ENCODE measurements at places on chromosomes 1 and 21. TPM values are rescaled to one million over a fixed set of nuclear protein-coding genes. Genes with fewer than 3 reads are reported as not detected.

Gene GJA8
- total RNA-seq = not detected

Gene RGSL1
- total RNA-seq = not detected

Gene NUP210L
- 0.07 TPM for total RNA-seq

Gene HRNR
- not detected for total RNA-seq

Gene RGS16
- total RNA-seq = 23.4 TPM

Gene LMX1A
- total RNA-seq = not detected

DNA sequence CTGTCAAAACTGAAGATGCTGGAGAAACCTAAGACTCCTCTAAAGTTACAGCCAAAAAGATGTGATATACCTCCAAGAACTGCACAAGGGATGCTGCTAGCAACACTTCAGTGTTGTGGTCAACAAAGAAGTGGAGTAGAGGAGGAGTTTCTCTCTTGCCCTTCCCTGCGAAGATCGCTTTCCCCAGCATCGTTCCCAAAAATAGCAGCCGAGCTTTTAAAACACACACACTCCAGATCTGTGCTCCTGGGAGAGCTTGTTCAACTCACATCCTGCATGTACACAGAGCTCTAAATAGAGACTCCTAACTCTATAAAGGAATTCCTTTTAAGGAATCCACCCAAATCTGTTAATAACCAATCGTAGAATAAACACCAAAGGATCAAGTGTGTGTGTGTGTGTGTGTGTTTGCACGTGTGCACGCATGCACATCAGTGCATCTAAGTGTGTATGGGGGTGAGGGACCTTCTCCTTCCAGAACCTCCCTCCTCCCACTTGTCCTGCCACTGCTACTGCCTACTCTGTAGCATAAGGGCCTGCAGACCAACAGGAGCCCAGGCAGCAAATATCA is 58.5 kb downstream of the PSMG1 start:
- no peak for DNase-seq

DNA sequence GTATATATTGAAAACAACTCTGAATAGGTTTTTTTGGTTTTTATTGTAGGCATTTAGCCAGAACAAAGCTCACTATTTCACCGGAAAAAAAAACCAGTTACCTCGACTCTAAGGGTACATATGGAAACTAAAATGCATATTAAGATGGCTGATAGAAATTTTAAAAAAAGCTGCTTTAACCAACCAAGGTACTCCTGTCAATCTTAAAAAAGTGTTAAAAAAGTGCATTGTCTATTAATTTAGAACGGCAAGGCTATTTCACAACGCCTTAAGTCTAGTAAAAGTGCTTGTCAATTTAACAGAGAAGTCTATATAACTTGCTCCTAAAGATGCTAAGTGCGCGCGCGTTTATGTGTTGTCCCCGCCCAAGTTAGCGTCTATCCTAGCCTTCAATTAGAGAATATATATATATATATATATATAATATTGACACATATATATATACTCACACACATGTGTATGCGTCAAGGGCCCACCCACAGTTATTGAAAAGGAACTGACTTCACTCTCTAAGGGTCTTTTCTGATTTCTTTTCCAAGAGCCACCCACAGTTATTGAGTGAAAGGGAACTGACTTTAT is 934 bp downstream of the ASPM start:
- no peak for DNase-seq

GRCh38 chr1:24235921-24236788 is 49.1 kb upstream of the IFNLR1 start:
- DNase-seq = no peak

GRCh38 chr1:89606227-89606980 is 26.5 kb upstream of the LRRC8C start:
- no peak for DNase-seq

GRCh38 chr1:36885540-36886357 is 148.6 kb downstream of the GRIK3 start:
- no peak for DNase-seq

GRCh38 chr1:178161516-178161915 is 67.6 kb downstream of the RASAL2 start:
- DNase-seq = no peak

DNA sequence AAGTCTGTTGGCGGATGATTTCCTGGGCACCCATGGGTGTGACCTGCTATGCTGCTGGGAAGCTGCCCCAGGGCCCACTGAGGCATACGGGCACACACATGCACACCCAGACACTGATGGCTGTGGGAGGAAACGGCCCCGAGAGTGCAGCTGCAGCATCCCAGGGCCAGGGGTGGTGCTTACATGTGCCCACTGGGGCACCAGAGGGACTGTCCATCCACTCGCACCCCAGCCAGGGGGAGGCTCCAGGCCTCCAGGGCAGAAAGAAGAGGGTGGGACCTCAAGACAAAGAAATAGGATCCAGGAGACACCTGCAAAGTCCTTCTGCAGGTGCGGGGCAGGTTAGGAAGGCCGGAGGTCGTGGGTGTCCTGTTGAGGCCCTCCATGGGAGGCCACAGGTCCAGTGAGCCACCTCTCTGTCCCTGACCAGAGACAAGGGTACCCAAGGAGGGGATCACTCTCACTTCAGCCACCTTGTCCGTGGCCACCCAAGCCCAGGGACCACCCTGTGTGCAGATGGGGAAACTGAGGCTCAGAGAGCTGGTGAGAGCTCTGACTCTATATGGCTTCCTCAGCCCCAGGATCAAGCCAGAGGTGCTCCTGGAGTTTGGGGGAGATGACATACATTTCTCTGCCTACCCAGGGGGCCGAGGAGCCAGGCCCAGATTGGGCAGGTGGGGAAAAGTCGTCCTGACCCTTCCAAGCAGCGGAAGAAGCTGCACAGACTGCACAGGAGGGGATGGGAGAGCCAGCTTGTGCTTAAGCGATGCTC is 57.1 kb downstream of the WNT9A start:
- DNase-seq = peak; percentile 4

DNA sequence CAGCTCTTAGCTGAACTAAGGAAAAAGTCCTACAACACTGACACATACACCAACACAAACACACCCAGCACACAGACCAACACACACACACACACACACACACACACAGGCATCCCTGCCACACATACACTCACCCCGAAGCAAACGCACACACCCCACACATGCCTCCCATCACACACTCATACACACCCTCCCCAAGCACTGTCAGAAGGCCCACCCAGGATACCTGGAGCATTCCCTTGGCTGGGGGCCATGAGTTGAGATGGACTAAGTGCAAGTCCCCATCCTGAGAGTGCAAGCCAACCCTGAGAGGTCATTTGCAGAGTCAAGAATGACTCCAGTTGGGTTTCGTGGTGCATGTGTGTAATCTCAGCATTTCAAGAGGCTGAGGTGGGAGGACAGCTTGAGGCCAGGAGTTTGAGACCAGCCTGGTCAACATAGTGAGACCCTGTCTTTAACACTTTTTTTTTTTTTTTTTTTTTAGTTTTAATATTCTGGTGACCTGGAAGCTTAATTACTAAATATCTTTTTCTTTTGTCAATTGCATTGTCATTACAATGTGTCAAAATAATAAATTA is 117.3 kb downstream of the RHOU start:
- DNase-seq = no peak

DNA sequence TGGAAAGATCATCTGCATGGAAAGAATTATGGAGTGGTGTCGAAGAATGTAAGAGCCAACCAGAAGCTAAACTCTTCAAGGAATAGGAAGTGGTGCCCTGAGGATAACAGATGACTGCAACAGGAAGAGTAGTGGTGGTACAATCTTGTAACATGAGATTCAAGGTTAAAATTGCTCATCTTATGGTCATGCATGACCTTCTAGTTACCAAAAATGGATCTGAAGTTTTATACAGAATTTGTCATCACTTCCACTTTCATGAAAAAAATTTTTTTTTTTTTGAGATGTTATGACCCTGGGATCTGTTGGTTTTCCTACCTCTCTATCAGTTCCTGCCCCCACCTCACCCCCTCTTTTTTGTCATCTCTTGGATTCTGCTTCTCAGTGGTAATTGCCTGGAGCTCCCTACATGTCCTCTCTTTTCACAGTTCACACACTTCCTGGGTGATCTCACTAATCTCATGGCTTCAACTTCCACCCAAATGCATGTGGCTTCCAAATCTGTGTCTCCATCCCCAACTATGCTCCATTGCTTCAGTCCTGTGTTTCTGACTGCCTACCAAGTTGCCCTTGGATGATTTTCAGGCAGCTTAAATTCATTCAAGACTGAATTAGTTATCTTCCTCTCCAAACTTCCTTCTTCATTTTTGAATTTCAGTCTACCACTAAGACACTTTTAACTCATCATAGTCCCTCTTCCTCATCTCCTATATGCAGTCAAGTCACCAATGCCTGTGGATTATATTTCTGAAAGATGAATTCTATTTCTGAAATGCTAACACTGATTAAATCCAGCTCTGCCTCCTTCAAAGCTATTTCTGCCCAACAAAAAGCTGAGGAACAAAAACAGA is 48.4 kb downstream of the SLAMF6 start:
- DNase-seq = no peak

- no peak for DNase-seq
Observed at GRCh38 chr1:115767403-115767802, 1.1 kb downstream of the CASQ2 start.

DNA sequence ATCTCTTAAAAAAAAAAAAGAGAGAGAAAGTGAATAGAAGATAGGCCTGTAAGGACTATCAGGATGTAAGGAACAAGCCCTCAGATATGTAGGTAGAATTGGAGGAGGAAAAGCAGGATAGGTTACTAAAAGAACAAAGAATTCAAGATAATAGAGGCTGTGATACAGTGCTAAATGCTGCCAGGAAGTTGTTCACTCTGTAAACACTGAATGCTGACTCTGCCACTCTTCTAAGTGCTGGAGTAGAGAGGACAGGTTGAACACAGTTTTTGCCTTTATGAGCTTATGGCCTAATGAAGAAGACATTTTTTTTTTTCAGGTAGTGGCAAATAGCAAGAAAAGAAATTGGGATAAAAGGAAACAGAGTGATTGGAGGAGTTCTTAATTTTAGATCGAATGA is 90.6 kb upstream of the ZNF678 start:
- DNase-seq = no peak
